ENCODE measurements at places on chromosomes 11 and 22. TPM values are rescaled to one million over a fixed set of nuclear protein-coding genes. Genes with fewer than 3 reads are reported as not detected.

GRCh38 chr11:105000797-105001196 lies 22.2 kb downstream of the CASP5 start:
- peak; percentile 40 for DNase-seq

GRCh38 chr11:1669546-1670218 lies 27.3 kb upstream of the KRTAP5-6 start:
- no peak for DNase-seq

PDE3B gene
- total RNA-seq: 4.8 TPM

DNA sequence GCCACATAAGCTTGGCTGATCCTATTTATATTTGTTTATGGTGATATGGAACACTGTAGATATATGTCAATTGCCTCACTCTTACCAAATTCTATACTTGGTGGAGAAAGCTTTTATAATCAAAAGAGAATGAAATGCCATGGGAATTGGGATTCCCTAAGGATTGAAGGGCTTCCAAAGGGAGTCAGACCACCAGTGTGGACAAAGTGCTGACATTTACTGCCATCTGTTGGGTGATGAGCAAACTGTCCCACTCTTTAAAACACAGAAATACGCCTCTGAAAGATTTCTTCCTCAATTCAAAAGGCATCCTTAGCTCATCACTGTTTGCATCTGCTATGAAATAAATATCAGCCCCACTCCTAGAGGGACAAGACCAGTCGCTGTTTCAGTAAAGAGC lies 7.1 kb downstream of the SLC1A2 start:
- DNase-seq: peak; percentile 67

DNA sequence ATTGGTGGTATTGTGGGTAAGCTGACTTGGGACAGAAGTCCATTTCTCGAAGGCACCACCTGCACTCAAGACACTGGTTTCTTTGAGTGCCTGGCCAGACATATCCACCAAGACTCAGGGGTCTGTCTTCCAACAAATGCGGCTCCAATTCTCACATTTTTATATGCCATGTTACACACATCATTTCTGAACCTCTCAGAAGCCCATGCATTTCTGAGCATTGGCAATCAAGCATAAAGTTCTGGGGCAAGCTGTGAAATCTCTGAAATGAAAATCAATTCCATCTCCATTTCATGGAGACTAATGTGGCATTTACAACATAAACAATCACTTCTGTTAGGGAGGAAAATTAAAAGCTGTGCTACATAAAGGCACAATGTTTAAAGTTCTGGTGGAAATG lies 243.7 kb downstream of the KIRREL3 start:
- no peak for DNase-seq

DNA sequence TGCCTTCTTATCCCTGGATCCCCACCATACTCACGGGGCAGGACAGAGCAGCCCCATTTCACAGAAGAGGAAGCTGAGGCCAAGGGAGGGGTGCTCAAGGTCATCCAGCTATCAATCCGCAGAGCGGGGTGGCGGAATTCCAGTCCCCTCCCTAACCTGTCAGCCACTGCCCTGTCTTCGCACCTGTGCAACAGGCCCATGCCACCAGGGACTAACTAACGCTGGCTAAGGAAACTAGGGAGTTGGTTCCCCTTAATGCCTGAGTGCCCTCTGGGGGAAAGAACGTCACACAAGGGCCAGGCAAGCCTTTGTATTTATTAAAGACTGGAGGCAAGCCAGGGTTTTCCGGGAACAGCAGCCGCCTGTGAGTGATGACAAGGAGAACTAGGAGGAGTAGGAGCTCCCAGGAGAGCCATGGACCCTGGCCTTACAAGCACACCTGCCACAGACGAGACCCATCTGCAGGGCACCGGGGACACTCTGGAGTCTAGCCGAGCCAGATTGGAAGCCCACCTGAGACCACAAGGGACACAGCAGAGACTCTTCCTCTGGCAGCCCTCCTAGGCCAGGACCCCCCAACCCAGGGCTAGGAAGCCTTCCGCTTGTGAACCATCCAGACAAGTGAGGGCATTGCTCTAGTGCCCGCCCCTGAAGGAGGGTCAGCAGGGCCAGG lies 64.4 kb downstream of the MYH9 start:
- peak; percentile 80 for DNase-seq
